ENCODE measurements at places on chromosomes 6 and 20.

DNA sequence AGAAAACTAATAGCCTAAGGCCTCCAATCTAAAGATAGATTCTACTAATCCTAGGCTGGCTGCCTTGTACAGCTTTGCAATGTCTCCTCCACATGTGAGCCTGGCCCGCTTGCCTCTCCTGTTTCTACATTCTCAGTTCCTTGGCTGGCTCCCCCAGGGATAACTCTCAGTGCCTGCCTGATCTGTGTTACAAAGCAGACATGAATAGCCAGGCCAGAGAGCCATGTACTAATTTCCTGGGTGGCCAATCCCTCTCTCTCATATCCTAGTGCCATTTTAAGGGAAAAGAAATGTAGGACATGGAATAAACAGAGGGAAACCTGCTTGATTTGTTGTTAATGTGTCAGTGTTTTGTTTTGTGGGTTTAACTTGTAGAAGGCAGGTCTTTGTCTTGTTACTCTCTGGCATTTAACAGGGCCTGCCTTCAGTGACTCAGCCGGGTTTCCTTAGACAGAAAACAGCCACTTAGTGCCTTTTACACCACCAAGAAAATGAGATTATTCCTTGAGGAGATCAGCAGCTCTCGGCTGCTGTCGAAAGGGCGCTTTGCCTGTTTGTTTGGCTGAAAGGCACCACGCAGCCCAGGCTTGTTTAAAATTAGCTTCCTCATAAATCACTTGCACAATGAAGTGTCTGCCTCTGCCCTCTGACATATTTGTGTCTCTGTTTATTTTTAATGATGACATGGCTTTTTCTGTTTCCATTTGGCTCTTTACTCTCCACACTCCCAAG, 702.7 kb downstream of the MAFB start:
- DNase-seq = no peak

- DNase-seq = no peak
These were observed 32.7 kb downstream of the HLA-A start for GRCh38 chr6:29974901-29975560.

- no peak for DNase-seq
These were observed 295.6 kb upstream of the PLN start for GRCh38 chr6:118252474-118252873.

- DNase-seq = peak; percentile 21
These were observed 719.4 kb downstream of the EPM2A start for GRCh38 chr6:145015739-145016558.
